Karpas-422 (cell line): ENCODE measurements at places on chromosomes 4 and X. TPM values are rescaled to one million over a fixed set of nuclear protein-coding genes. Genes with fewer than 3 reads are reported as not detected.

The PNMA3 gene
- total RNA-seq, result not detected in 2 replicates

The HDAC8 gene
- 25.6 and 26.8 TPM in 2 replicates for total RNA-seq

The KCTD8 gene
- not detected in 2 replicates for total RNA-seq

The VEGFD gene
- not detected in 2 replicates for total RNA-seq

The NAA11 gene
- not detected in 2 replicates for total RNA-seq

The HTR2C gene
- total RNA-seq, result not detected in 2 replicates

The NPY5R gene
- 0.15 TPM in 1 of 2 replicates, not detected in the other for total RNA-seq

The P2RY8 gene
- 87.1 and 130 TPM in 2 replicates for total RNA-seq

The CCDC110 gene
- 2.2 TPM in 1 of 2 replicates, not detected in the other for total RNA-seq
